IMR-90 (cell line): ENCODE measurements at places on chromosomes 5 and 9. TPM values are rescaled to one million over a fixed set of nuclear protein-coding genes. Genes with fewer than 3 reads are reported as not detected.

GRCh38 chr9:38125889-38126288 is 56.9 kb upstream of the SHB start:
- DNase-seq, result no peak

GRCh38 chr9:92730897-92731296 is 33.7 kb downstream of the BICD2 start:
- no peak for DNase-seq

- no peak for DNase-seq
Observed at GRCh38 chr5:150500328-150500841, 7.5 kb upstream of the NDST1 start.

- no peak for DNase-seq
Observed at GRCh38 chr5:176596689-176597416, 13.1 kb downstream of the GPRIN1 start.

GRCh38 chr9:109421026-109421970 is 76.8 kb downstream of the PTPN3 start:
- DNase-seq, result no peak

GRCh38 chr9:89720696-89721175 is 115.9 kb downstream of the GADD45G start:
- no peak for DNase-seq

GRCh38 chr5:51382521-51383130 is 622 bp upstream of the ISL1 start:
- no peak for DNase-seq

GRCh38 chr9:1454211-1454610 is 404.1 kb downstream of the DMRT2 start:
- no peak for DNase-seq

GRCh38 chr9:34607331-34607730 is 4.6 kb downstream of the RPP25L start:
- DNase-seq, result no peak

DNA sequence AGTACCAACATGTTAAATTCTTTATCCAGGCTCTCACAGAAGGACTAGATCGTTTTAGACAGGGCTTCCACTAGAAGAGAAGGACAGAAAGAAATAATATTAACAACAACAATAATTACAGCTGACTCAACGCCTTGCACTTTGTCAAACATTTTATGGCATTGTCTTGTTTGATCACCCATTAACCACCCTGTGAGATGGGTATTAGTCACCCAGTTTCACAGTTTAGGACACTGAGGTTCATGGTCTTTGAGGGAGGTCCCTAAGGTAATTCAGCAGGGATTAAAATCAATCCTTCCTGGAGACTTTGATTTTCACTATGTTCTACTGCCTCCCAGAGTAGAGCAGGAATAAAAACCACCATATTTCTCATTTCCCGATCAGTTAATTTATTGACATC is 51.4 kb upstream of the BNC2 start:
- DNase-seq, result no peak

- DNase-seq, result no peak
Observed at GRCh38 chr5:149073213-149073612, 10.4 kb upstream of the SH3TC2 start.

DNA sequence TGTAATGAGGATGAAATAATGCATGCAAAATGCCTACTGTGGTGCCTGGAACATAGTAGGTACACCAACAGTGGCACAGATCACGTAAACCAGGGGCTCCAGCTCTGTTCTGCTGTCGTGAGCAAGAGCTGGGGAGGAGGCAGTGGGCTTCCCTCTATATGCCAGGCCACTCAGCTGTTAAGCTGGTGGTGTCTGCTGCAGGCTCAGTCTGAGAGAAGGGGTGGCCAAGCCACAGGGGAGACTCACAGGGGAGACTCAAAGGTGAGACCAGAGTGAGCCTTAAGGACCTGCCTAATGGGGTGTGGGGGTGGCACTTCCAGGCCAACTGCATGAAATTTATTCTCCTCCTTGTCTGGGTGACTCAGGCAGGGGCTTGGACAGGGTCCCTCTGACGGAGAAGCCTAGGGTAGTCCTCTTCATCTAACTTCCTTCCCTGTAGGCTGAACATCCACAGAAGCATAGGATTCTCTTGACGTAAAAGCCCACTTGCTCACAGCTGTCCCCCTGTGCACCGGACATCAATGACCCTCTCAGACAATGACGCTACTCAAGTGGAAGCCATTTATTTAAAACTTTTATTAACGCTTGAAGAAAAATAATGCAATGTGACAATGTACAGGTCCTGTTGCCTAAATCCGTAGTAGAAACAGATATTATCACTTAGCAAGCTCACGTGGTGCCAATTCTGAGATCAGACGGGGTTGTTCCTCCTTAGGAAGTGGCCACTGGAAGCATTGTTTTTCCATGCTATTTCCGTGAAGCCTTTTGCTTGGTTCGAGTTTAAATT is 13.9 kb downstream of the STC2 start:
- DNase-seq, result peak; percentile 41

DNA sequence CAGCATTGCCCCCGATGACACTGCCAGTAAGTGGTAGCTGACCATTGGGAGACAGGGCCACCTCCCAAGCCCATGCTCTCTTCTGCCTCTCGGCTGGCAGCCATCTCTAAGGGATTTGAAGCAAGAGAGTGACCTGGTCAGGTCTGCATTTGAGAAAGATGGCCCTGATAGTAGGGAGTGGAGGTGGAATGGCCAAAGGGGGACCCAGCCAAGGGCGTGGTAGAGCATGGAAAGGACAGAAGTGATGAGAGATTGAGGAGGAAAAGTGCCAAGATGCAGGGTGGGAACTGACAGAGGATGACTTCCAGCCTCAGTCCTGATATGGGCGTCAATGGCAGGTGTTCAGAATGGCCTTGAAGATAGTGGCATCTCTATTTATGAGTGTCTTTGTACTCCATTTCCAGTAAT is 9.0 kb downstream of the ABL1 start:
- no peak for DNase-seq

DNA sequence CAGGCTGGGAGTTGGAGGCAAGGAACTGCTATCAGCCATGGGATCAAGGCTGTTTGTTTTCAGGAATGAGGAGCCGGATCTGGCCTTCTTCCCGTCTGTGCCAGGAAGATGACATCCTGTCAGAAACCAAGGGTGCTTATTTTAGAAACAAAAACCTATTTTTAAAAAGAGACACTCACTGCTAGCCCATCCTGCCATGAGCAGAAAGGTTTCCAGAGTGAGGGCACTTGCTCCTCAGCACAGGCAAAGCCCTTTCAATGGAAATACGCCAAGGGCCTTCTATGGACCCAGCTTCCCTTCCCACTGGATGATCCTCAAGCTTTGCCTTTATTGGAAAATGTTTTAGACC is 132.6 kb upstream of the FSTL4 start:
- no peak for DNase-seq

- DNase-seq, result no peak
Observed at GRCh38 chr5:150082889-150083288, 3.5 kb downstream of the CSF1R start.

GRCh38 chr5:56734091-56734694 is 81.2 kb upstream of the MAP3K1 start:
- no peak for DNase-seq

GRCh38 chr5:67283275-67283987 is 86.8 kb upstream of the CD180 start:
- DNase-seq, result no peak

DNA sequence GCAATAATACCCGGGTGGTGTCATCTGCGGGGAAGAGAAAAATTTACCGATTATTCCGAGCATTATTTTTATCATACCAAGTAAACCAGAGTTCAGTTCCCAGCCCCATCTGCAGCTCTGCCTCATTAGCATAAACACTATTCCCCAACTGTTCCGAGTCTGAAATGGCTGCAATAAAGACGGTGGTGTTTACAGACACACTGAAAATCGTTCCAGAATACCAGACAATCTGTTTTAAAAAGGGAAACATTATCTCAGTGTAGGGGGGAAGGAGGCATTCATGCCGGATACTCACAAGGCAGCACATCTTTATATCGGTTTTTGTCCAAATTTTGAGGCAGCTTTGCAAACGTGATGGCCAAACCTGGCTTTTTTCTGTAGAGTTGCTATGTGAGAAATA is 70.3 kb upstream of the EPB41L4B start:
- DNase-seq, result no peak

GRCh38 chr5:148543727-148544126 is 110.6 kb downstream of the HTR4 start:
- DNase-seq, result no peak

DNA sequence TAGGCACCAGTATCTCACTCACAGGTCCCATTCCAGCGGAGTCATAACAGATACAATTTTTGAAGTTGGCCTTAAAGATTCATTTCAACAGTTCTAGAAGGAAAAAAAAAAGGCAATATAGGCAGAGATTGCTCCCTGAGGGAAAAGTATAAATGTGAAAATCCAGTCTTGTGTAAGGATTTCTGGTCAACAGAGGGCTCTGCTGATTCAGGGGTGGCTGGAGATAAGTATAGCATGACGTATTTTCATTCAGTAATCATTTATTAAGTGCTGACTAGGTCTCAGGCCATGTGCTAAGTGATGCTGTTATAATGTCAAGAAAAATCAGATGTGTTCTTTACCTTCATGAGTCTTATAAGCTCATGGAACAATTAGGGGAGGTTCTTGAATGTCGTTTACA is 377.3 kb upstream of the MEF2C start:
- DNase-seq, result peak; percentile 40

GRCh38 chr5:100970646-100971255 is 67.7 kb upstream of the ST8SIA4 start:
- DNase-seq, result no peak

GRCh38 chr5:168853972-168854371 is 274.8 kb upstream of the PANK3 start:
- DNase-seq, result no peak

- no peak for DNase-seq
Observed at GRCh38 chr5:612498-613424, 621 bp downstream of the CEP72 start.

- no peak for DNase-seq
Observed at GRCh38 chr9:34601937-34602573, 9.8 kb downstream of the RPP25L start.

DNA sequence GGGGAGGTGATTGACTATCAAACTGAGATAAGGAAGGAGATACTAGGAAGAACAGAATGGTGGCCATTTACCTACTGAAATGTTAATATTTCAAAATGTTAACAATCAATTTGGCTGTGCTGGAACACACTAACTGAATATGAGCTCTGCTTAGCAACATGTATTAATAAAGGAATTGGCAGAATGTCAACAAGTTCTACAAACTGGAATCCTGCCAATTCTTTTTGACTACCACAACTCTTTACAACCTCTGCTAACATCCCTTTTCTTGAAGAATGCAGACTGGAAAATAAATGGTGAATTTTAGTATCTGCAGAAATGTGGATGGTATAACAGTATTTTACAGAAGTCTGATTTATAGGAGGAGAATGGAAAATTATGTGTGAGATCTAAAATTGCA is 446.4 kb downstream of the ISL1 start:
- no peak for DNase-seq

GRCh38 chr5:172002840-172003512 is 3.5 kb downstream of the FBXW11 start:
- no peak for DNase-seq

DNA sequence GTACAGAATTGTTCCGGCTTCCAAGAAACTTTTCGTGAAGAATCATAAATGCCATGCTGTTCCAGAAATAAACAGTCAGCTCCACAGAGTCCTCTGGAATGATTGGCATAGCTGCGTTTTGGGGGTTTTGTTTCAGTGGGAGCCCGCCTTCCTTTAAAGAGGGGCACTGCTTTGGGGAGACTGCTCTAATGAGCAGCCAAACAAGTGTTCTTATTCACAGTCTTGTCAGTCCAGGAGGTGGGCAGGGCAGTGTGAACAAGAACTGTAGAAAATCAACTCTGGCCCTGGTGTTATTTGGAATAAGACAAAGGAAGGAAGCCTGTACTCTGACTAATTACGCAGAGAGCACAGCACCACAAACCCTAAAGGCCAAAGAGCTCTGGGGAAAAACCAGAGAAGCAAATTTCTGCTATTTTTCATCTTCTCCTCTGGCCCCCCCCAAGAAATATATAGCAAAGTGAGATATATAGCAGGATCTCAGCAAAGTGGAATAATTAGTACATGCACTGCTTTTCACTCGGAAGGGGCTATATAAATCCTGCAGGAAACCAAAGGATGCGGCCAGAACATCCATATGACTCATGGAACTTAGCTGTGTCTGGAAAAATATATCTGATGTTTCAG is 92.9 kb downstream of the GLDC start:
- DNase-seq, result peak; percentile 56

The GMCL2 gene
- not detected in 2 replicates for polyA plus RNA-seq

The FSTL4 gene
- not detected in 2 replicates for polyA plus RNA-seq

The IDNK gene
- polyA plus RNA-seq, result 2.0 and 2.3 TPM in 2 replicates

The PTGR1 gene
- polyA plus RNA-seq, result 61.6 and 72.7 TPM in 2 replicates

The SNAPC4 gene
- polyA plus RNA-seq, result 6.5 and 7.6 TPM in 2 replicates

The GKAP1 gene
- 0.87 and 1.4 TPM in 2 replicates for polyA plus RNA-seq

The SPARC gene
- polyA plus RNA-seq, result 4,692 and 5,281 TPM in 2 replicates

The CSNK1G3 gene
- polyA plus RNA-seq, result 14.0 and 16.4 TPM in 2 replicates

The CBY3 gene
- not detected in 2 replicates for polyA plus RNA-seq

The RGS7BP gene
- not detected in 2 replicates for polyA plus RNA-seq

The ENTREP1 gene
- 0.04 TPM in 1 of 2 replicates, not detected in the other for polyA plus RNA-seq

The SPEF2 gene
- 1.2 and 1.7 TPM in 2 replicates for polyA plus RNA-seq

The RASA1 gene
- polyA plus RNA-seq, result 31.4 and 37.6 TPM in 2 replicates

The SLC36A3 gene
- not detected in 2 replicates for polyA plus RNA-seq

The CIZ1 gene
- polyA plus RNA-seq, result 51.9 and 54.4 TPM in 2 replicates

The LEAP2 gene
- 0.23 and 0.36 TPM in 2 replicates for polyA plus RNA-seq

The SCGB3A1 gene
- not detected in 2 replicates for polyA plus RNA-seq

The PLPP7 gene
- polyA plus RNA-seq, result 1.2 TPM in 2 replicates
